ENCODE measurements at places on chromosomes 12 and 14. TPM values are rescaled to one million over a fixed set of nuclear protein-coding genes. Genes with fewer than 3 reads are reported as not detected.

The OTOGL gene
- not detected for total RNA-seq

The FBRSL1 gene
- 13.5 TPM for total RNA-seq

The PACS2 gene
- 27.0 TPM for total RNA-seq

The SMIM41 gene
- 0.42 TPM for total RNA-seq

The SLC2A14 gene
- 0.21 TPM for total RNA-seq

The CAPZA3 gene
- not detected for total RNA-seq

The GUCY2C gene
- total RNA-seq: not detected

The ERP27 gene
- 8.3 TPM for total RNA-seq
